ENCODE measurements at places on chromosomes 1 and 21.
A peak's percentile ranks its signal among the peaks of the same experiment; 100 is the strongest.

DNA sequence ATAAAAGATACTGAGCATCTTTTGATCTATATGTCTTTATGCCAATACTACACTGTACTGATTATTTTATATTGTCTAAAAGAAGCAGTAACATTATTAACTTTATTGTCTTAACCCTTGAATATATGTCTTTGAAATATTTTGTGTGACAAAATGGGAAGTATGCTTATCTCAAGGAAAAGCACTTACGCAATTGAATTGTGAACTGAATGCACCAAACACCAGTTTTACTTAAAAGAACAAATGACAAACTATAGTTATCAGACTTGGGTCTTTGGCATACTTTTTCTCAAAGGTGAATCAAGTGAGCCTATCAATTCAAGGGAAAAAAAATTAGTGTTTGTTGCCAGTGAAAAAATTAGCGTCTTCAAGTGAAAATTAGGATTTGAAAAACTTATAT, 9.2 kb upstream of the SLC6A9 start:
- DNase-seq: no peak

GRCh38 chr1:15786581-15786980, 20.9 kb downstream of the UQCRHL start:
- DNase-seq: no peak

- DNase-seq: no peak
Measured at GRCh38 chr1:77977989-77978292, 931 bp downstream of the FUBP1 start.

GRCh38 chr1:43042773-43043457, 84.2 kb upstream of the SLC2A1 start:
- DNase-seq: no peak

GRCh38 chr1:223832637-223832943, 13.2 kb downstream of the TP53BP2 start:
- DNase-seq: no peak

- no peak for DNase-seq
Measured at GRCh38 chr1:25066256-25066655, 136.2 kb upstream of the RUNX3 start.

DNA sequence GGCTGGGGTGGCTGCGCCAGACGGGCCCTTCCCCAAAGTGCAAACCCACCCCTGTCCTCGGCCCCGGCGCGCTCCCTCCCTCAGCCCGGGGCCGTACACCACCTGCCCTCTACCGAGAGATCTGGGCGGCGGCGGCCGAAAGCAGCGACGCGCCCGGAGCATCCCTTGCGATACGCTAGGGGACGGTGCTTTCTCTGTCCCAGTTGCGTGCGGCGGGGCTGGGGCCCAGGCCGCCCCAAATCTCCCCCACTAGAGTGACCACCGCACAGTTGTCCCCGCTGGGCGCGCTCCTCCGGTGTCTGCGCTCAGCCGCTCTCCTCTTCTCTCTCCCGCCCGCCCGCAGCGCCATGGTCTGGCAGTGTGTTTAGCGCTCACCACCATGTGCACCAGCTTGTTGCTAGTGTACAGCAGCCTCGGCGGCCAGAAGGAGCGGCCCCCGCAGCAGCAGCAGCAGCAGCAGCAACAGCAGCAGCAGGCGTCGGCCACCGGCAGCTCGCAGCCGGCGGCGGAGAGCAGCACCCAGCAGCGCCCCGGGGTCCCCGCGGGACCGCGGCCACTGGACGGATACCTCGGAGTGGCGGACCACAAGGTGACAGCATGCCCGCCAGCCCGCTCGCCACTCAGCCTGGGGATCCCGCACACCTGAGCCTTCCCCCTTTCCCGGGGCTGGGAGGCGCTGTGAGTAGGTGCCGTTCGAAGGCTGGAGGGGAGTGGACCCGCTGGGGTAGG, 1.0 kb downstream of the ST6GALNAC5 start:
- DNase-seq: no peak

DNA sequence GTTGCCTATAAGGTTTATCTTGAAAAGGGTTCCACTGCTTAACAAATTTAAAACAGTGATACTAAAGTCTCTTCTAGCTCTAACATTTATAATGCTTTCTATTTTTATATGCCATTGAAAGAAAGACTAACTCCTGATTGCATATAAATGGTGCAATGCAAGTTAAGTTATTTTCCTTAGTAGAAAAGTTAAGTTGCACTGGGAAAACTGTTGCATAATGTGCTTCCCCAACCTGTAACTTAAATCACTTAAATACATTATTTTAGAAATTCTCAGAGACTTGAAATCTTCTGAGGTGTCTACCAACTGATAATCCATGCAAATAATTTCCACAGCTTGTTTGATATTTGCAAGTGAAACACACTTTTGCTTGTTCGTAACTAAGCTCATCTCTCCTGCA, 175.0 kb upstream of the HMCN1 start:
- DNase-seq: no peak

DNA sequence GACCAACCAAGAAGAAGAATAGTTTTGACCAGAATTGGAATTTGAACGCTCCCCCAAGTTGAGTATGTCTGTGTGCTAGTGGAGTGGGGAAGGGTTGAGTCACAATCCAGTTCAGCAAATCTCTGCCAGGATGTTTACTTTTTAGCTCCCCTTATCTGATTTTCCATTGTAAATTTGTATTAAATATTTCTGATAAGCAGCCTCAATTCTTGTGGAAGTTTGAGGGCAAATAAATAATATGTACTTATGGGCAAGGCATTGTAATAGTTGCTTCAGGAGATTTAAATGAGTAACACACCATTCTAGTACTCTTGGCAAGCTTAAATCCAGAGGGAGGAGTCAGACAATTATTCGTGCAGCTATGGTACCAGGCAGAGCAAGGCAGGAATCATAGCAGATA, 14.4 kb downstream of the CXADR start:
- DNase-seq: peak; percentile 60

DNA sequence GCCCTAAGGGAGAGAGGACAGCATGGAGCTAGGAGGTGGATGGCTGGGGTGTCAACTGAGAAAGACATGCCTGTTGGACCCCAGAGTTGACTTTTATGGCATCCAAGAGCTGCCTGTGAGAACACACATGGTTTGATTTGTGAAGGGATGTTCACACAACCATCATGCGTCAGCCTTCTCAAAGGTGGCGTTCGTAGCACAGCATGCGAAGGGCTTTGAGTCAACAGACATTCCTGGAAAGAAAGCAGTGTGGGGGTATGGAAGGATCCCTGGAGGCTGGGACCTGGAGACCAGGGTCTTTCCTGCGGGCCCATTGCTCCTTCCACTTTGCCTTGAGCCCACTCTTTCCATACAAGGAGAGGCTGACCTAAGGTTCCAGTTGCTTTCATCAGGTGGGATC, 6.4 kb upstream of the WNT3A start:
- no peak for DNase-seq

- no peak for DNase-seq
Measured at GRCh38 chr1:202067188-202067974, 55.3 kb upstream of the GPR37L1 start.

- no peak for DNase-seq
Measured at GRCh38 chr1:3863231-3863935, 6.1 kb downstream of the DFFB start.

DNA sequence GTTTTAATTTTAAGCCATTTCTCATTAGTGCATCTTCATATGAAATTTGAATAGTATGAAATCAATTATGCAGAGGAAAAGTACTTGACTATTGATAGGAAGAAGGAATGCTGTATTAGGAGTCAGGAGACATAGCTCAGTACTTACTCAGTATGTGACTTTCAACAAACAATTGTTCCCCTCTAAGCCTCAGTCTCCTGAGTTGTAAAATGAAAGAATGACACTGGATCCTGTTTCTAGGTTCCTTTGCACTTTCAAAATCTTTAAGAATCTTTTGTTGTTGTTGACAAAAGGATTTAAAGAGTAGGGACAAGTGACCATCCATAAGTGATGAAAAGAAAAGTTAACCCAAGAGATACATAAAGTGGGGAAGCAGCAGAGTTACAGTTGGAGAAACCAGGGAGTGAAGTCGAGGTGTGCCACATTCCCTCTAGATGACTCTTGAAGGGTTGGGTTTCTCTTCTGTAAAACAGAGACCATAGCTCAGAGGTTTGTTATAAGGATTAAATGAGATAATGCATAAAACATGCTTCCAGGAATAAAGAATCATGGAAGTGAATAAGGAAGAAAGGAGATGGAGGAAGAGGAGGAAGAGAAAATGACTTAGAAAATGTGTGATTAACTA, 105.7 kb upstream of the KCNJ15 start:
- no peak for DNase-seq

GRCh38 chr1:182580736-182581135, 8.3 kb downstream of the RNASEL start:
- DNase-seq: no peak

DNA sequence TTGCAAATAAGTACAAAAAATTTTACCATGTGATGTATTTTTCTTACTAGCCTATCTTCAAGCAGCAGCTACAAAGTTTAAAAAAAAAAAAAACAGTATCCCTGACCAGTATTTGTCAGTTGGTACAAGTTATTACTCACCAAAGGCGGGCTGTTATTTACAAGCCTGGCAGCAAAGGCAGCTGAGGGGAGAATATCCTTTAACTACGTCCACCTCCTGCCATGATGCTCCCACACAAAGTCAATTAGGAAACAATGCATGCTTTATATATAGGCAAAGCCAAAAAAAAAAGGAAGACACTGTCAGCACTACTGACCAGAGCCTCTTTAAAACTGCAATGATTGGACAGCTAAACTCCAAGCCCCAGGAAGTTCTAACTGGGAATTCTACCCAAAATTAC, 13.7 kb downstream of the PSMA5 start:
- DNase-seq: no peak

- no peak for DNase-seq
Measured at GRCh38 chr1:33872275-33872674, 8.4 kb downstream of the HMGB4 start.

DNA sequence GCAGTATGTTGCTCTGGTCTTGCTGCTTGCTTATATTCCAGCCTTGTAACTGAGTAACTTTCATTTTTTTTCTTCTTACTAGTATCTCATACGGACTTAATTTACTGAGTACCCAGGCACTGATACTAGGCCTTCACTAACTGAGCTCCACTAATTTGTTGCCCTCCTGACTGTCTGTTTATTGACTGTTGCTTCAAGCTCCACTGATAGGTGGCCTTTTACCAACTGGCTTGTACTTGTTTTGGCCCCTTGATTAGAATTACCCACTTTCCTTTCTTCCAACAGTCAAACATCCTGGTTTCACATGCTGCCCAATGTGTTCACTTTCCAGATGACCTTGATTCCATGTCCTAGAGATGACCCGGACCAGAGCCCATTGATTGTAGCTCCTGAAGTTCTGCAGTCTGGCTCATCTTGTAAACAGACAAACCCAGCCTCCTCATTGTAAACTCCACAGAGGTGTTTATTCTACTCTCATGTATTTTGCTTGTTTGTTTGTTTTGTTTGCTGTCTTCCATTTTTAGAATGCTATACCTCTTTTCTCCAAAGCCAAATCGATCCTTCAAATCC, 27.7 kb downstream of the RGS1 start:
- DNase-seq: no peak

DNA sequence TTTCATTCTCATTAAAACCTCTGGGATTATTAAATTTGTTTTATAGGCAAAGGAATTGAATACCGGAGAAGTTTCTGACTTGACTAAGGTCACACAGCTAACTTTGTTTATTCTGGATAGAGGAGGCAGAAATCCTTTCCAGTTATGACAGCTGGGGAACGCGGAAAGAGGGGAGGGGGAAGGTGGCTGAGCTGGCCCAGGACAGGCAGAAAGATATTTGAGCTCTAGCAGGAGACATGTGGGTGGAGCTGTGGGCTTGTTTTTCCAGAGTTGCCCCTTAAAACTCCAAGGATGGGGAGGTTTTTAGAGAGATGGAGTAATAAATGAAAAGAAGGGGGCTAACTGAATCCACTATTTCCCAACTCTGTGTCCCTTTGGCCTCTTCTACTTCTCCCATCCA, 27.8 kb downstream of the FOXD2 start:
- DNase-seq: no peak

DNA sequence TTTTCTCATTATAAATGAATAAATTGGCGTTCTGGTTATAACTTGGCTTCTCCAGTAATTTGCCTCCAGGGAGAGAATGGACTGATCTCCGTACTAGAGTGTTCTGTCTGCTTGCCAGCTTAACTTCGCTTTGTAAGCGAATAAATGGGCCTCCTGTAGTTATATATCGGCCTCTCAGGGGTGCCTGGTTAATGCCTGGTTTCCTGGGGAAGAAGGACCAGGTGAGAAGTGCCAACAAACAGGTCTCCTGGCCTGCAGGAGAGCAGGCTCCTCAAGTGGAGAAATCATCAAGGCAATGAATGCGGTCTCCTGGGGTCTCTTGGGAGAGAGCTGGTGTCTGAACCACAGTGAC, 107.4 kb upstream of the SERBP1 start:
- no peak for DNase-seq

GRCh38 chr1:59122527-59122926, 174.4 kb upstream of the FGGY start:
- DNase-seq: no peak

- DNase-seq: no peak
Measured at GRCh38 chr1:12055259-12055658, 7.8 kb upstream of the TNFRSF8 start.

- DNase-seq: no peak
Measured at GRCh38 chr1:119799003-119799402, 12.3 kb downstream of the REG4 start.

- DNase-seq: no peak
Measured at GRCh38 chr1:207440626-207441025, 13.5 kb upstream of the CR2 start.

GRCh38 chr1:162755306-162755705, 35.2 kb upstream of the HSD17B7 start:
- no peak for DNase-seq

DNA sequence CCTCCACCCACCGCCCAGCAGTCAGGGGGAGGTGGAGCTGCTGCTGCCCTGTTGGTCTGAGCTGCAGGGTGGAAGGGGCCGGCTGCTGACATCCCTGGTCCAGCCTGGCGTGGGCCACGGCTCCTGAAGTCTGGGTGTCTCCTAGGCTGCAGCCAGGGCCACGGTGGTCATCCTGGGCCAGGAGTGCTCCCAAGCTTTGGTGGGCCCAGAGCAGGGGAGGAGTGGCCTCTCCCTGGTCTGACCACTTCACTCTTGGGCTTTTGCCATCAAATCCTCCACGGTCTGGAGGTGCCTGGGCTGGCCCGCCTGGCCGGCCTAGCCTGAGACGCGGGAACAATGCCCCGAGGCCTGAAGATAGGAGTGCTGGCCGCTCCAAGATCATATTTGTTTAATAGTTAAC, 5.8 kb downstream of the PRDM16 start:
- DNase-seq: no peak

DNA sequence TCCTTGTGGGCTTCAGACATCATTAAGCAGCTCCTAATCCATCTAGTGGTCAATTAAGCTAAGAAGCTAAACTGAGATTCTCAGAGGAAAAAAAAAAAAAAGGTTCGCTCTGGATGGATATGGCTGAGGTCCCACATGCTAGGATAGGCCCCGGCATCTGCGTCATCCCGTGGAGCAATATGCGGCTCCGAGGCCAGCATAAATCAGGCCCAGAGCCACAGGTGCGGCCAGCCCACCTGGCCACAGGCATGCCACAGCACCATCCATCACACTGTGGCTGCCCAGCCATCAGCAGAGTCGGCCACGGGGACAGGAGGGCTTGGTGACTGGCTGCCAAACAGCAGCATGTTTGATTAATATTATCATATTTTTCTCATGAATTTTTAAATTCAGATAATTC, 106.9 kb upstream of the TIAM1 start:
- no peak for DNase-seq

All from non-pigmented ciliary epithelial cell (primary cell).